ENCODE measurements at places on chromosomes 6 and 20.

GRCh38 chr20:14573676-14574075, 236.3 kb upstream of the FLRT3 start:
- DNase-seq: no peak

DNA sequence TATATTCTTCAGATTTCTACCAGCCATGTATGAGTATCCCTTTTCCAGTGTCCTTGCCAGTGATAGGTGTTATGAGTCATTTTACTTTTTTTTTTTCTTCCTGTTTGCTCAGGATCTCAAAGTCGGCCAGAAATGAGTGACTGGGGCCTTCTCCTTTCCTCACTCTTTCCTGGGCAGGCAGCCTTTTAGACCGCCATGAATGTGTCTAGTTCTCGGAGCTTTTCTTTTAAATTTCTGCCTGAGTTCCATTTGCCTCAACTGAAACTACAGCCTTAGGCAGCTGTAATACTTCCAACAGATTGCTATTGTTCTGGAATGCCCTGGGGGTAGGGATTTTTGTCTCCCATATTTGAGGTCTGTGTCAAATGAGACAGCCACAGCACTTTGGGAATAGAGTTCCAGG, 83.7 kb downstream of the STXBP5 start:
- DNase-seq: no peak

GRCh38 chr6:54722328-54722727, 124.2 kb upstream of the FAM83B start:
- no peak for DNase-seq

DNA sequence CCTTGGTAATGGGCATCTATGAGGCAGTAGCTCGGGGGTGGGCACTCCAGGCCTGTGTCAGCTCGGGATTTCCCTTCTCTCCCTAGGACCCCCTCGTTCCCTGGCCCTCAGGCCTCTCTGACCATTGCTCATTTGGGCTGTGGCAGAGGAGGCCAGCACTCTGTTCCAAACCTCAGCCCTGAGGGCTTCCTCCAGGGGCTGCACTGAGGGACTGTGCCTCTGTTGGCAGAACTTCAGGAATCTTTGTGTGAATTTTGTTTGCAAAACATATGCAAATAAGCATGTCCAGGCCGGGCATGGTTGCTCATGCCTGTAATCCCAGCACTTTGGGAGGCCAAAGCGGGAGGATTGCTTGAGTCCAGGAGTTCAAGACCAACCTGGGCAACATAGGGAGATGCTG, 11.0 kb downstream of the PACSIN1 start:
- no peak for DNase-seq

- no peak for DNase-seq
These were observed 124.8 kb upstream of the NEDD9 start for GRCh38 chr6:11357285-11357684.

- DNase-seq: no peak
These were observed 88.2 kb downstream of the SAMD3 start for GRCh38 chr6:130134582-130134981.

GRCh38 chr6:112990971-112991370, 643.8 kb downstream of the RFPL4B start:
- DNase-seq: no peak

DNA sequence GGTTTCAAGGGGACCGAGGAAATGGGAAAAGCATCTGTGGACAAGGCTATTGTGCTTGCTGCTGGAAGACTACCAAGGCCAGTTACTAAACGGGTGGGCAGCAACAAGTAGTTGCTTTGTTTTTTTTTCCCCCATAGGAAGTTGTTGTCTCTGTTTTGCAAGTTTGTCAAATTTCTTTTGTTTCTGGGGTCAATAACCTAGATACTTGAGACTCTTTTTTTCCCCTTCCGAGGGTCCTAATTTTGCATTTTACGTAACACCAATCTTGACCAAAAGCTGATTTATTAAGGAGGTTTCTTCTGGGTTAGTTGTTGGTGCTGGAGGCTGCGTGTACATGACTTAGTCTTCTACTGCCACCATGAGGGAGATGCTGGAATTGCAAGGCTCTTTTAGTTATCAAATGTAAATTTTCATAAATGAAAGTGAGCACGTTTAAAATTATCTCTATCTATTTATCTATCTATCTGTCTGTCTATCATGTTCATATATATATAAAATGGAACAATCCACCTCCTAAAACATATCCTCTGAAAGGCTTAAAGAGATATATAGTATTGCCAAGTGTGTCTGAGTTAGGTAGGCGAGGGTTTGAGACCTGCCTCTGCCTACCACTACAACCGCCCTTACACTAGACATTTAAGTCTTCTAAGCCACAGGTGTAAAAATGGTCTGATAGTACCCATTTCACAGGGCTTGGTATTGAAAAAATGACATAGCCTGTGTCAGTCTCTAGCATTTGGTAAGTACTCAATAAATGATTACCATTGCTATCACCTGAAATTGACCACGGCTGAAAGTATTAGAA, 60.2 kb downstream of the GCLC start:
- peak; percentile 6 for DNase-seq

GRCh38 chr6:25392372-25392771, 113.2 kb downstream of the CARMIL1 start:
- DNase-seq: no peak

- peak; percentile 25 for DNase-seq
These were observed 3.1 kb upstream of the CCDC167 start for GRCh38 chr6:37502703-37503291.

GRCh38 chr6:16064671-16065072, 64.2 kb upstream of the MYLIP start:
- DNase-seq: no peak

DNA sequence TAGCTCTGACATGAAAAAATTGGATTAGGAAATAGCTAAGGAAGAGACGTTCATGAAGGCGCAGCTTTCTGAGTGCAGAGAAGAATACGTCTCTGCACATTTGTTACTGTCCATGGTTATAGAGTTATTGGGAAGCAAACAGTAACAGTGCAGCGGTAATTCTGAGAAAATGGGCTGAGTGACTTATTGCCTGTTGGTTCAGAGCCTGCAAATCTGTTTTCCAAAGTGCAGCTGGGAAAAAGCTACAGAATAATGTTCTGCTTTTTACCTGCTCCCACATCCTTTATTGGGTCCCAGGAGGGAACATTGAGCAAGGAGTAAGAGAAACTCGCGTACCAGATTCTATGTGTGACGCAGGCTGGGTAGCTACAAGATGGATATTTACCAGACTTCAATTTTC, 160.2 kb downstream of the BTBD3 start:
- no peak for DNase-seq

GRCh38 chr20:12740647-12741046, 268.1 kb upstream of the SPTLC3 start:
- no peak for DNase-seq

DNA sequence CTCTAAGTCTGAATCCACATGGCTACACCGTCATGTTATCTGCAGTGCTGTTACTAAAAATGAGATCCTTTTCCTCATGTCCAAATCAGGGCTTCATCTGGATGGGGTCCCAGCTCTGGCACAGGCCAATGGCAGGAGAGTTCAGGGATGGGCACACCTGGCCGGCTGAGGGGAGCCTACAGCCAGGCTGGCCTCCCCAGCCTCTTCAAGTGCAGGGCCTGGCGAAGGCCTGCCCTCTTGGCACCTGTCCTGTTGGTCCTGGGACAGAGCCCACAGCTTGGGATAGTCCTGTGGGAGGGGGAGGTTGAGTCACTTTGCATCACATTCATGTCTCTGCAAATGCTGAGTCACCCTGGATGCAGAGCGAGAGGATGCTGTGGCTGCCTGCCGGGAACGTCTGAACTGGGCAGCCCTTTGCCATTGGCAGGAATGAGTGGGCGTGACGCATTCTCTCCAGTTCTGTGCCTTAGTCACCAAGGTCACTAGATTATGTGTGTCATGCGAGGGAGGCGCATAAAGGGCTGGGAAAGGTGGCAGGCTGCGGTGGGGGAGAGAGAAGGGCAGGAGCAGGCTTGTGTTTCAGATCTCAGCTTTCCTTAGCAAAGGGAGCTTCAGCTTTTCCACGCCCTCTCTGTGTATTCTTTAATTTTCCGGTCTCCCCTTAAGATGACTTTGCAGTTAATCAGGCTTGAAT, 223.2 kb upstream of the ECI2 start:
- no peak for DNase-seq

DNA sequence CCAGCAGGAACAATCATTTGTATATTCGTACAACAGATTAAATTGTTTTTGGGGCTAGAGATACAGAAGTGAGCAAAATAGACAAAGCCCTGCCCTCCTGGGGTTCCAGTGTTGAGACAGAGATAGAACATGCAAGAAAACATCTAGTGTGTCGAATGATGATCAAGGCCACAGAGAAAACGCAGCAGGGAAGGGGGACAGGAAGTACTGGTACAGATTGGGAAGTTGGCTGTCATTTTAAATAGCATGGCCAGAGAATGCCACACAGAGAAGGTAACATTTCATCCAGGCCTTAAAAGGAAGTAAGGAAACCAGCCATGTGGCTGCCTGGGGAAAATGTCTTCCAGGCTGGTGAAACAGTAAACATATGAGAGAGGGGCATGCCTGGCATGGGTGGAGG, 202.6 kb upstream of the MYLIP start:
- no peak for DNase-seq

DNA sequence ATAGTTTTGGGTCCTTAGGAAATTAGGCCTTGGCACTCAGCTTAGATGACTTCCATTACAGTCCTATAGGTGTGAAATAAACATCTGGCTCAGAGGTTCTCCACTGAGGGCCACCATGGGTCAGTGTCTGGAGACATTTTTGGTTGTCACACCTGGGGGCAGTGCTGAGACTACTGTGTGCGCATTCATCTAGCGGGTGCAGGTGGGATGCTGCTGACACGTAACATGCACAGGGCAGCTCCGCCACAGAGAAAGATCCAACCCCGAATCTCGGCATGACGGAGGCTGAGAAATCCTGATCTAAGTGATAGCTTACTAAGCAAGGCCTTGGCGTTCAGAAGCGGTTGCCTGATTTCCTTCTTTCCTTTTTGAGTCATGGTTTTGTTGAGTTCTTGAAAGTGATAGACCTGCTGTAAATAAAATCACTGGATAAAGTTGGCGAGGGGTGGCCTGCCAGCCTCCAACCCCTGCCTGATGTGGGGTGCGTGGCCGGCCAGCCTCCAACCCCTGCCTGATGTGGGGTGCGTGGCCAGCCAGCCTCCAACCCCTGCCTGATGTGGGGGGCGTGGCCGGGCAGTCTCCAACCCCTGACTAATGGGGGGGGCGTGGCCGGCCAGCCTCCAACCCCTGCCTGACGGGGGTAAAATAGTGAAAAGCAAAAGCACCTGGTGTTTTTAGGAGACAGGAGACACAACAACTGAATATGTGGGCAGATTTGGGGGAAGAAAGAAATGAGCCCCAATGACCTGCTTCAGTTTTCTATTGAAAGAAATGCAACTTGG, 158.1 kb downstream of the CDH26 start:
- no peak for DNase-seq

- no peak for DNase-seq
These were observed 46.4 kb upstream of the NT5E start for GRCh38 chr6:85403331-85404015.

DNA sequence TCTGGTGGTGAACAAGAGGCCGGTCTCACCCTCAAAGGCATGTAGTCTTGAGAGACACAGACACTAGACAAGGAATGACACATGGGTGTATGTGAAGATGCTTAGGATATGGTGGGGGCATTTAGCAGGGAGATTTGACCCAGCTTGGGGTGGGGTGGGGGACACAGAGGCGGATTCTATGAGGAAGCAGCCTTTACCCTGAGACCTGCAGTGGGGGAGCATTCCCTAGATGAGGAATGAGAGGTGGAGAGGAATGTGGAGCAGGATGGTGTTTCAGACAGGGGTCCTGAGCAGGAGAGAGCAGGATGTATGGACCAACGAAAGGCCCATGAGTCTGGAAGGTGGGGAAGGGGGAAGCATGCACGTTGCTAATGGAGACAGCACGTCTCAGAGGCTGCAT, 57.8 kb downstream of the PHACTR3 start:
- no peak for DNase-seq

GRCh38 chr6:109787312-109787711, 96.2 kb downstream of the FIG4 start:
- no peak for DNase-seq

DNA sequence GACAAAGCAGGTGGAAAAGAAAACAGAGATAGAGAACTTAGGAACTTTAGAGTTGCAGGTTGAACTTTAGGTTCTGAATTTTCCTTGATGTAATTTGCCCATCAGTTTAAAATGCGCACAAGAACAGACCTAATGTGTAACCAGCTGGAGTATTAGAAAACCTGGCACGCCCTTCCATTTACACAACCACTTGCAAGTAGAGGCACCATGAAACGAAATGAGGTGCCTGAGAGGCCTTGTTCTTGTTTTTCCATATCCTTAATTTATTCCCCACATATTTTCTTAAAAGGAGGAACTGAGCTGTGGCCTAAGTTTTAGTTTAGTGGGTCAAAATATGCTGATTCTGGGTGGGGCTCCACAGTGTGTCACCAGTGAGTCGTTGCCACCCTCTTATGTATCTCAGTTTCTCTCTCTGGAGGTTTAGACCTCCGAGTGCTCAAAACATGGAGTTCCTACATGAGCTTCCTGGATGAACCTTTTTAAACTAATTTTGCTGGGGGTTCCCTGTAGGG, 17.2 kb upstream of the IL22RA2 start:
- no peak for DNase-seq

GRCh38 chr20:43383026-43383795, 74.5 kb upstream of the SRSF6 start:
- no peak for DNase-seq

All from stimulated activated CD8-positive, alpha-beta memory T cell treated with anti-CD3 and anti-CD28 coated beads, Interleukin-12 subunit alpha, Interleukin-12 subunit beta, amount 100 ng/mL, for 4 hours (primary cell).